ENCODE measurements at places on chromosomes 1 and 21.

DNA sequence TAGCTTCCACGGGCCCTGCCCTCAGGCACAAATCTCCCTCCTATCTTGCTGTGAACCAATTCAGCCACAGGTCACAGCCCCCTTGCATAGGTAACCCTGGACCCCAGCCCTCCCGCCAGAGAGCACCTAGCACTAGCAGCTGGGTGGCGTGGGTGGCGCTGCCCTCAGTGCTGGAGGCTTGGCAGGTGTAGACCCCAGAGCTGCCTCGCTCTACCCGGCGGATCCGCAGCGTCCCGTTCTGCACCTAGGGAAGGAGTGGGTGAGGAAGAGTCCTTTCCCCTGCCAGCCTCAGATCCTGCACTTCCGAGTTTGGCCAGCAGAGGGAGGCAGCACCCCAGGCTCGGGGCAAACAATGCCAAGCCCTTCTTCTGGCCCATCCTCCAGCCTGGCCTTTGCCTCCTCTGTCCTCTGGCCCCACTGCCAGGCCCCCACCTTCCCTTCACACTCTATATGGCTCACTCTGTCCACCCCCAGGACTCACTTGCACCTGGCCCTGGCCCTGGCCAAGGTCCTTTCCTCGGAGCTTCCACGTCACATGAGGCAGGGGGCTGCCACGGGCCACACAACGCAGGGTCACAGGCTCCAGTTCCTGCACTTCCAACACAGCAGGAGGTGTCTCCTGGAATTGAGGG, 9.0 kb downstream of the IGSF9 start:
- DNase-seq = peak; percentile 65

DNA sequence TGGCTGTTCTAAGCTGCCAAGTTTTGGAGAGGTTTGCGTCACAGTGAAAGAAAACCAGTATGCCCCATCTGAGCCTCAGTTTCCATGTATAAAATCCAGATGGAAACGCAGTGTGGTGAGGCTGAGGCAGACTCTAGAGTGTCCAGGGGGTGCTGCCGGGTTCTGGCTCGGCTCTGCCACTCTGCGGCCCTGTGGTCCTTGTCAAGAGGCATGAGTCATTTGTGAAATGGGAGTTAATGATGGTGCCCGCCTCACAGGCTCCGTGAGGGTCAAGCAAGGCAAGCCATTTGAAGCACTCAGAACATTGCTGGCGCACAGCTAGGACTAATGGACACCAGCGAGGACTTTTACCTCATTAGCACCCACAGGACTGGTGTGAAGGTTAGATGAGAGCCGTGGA, 214.3 kb downstream of the PTPRU start:
- no peak for DNase-seq

GRCh38 chr1:160410406-160411005, 10.1 kb downstream of the VANGL2 start:
- no peak for DNase-seq

- DNase-seq = no peak
Observed at GRCh38 chr1:240611228-240611618, 732 bp downstream of the GREM2 start.

DNA sequence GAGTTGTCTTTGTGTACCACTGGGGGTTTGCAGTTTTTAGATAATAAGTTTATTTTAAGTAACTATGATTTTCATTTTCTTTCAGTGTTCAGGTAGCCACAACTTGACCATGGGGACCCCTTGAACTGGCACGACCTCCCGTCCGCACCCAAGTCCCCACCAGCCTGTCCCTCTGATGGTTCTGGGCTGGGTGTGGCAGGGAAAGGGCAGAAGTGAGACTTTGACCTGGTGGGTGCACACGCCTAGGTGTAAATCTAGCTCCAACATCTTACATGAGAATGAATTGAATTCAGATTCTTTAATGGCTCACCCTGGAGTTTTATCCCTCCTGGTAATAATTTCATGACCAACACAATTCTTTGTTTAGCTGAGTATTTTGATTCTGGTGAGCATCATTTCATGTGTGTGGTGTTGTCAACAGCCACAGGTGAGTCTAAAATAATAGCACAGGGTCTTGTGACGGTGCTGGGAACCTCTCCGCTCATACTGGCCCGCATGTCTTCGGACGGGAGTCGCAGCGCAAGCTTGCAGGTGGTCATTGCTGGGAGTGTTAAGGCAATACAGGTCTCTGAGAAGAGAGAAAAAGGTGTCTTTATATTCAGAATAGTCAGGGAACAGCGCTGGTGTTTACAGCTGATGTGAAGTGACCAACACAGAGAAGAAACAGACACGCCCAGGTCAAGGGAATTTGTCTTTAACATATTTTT, 50.8 kb upstream of the POFUT2 start:
- no peak for DNase-seq

DNA sequence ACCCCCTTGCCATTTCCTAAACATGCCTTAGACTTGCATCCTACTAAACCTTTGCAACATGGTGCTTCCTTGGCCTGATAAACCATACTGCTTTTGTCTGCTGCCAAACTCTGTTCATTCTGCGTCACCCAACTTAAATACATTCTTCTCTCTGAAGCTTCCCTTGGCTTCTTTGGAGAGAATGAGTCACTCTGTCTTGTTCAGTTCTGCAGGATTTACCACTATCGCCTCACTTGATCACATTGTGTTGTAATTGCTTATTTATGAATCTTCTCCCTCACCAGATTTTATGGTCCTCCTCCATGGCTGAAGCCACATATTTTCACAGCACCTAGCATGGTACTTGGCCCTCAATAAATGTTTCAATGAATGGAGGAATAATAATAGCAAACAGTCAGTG, 21.7 kb upstream of the TUT4 start:
- DNase-seq = no peak

- no peak for DNase-seq
Observed at GRCh38 chr1:150973836-150974579, 627 bp downstream of the CERS2 start.

DNA sequence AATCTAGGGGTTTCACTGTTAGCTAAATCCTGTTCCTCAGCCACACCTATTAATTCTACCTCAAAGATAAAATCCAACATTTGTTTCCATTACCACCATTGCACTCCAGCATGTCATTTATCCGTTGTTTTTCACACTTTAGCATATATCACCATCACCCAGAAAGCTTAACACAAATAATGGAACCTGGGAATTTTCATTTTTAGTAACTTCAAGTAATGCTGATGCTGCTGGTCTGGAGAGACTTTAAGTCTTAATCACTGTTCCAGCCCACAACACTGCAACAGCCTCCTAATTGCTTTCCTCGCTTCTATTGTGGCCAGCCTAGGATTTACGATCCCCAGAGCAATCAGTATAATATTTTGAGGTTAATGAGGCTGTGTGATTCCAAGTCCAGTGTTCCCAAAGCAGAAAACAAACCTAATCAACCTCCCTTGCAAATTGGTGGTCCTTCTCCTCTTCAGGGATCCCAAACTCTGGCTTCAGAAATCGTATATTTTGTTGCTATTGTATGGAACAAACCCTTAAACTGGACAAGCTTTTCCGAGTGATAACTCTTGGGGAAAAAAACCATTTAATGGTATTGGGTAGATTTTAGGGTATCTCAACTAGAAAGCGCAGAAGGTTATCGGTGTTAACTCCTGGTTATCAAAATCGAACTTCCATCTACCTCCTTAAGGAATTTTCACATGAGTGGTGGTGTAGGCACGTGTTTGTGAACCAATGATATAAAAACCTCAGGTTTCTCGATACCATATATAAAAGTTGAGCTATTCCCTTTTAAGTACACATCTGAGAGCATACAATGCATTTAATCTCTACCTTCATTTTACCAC, 50.0 kb upstream of the BOLA1 start:
- no peak for DNase-seq

DNA sequence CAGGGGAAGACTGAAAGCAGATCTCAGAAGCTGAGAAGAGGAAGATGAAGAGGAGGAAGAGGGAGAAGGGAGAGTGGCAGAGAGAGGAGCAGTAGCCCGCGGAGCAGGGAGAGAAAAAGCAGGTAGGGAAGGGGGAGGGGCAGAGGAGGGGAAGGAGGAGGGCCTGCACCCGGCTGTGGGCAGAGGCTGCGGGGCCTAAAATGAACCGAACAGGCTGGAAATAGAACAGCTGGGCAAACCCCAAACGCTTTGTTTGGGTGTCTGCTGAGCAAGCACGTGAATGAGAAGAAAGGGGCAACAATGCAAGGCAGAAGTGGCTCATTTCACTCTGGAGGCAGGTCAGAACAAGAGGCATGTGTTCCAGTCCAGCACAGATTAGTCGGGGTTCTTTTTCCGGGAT, 33.5 kb downstream of the KCNC4 start:
- no peak for DNase-seq

GRCh38 chr1:39564340-39564739, 12.2 kb downstream of the PABPC4 start:
- no peak for DNase-seq

DNA sequence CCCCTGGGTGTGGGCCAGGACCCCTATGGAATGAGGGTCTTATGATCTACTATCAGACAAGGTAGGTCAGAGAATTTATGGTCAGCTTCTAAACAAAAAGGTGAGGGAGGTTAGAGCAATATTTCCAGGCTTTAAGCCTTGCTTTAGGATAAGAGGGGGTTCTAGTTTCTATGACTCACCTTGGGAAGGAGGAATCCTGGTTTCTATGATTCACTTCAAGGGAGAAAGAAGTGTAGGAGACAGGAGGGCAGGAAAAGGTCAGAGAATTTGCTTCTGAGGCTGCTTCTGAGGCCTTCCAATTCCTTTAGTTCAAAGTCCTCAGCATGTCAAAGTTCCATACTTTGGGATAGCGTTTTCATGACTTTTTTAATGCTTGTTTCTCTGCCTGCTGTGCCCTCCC, 35.2 kb downstream of the RGL1 start:
- no peak for DNase-seq

DNA sequence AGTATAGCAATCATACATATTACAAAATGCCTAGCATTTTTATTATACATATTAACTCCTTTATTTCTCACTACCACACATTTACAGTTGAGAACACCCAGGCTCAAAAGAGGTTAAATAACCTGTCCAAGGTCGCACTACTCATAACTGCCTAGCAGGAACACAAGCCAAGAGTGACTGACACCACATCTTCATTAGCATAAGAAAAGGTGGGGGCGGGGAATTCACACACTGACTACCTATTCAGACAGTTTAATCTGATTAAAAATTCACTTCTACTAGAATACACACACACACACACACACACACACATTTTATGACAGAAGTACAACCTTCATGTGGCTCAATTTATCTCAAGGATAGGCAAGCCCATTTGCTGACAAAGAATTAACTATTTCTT, 77.8 kb upstream of the CACHD1 start:
- no peak for DNase-seq

DNA sequence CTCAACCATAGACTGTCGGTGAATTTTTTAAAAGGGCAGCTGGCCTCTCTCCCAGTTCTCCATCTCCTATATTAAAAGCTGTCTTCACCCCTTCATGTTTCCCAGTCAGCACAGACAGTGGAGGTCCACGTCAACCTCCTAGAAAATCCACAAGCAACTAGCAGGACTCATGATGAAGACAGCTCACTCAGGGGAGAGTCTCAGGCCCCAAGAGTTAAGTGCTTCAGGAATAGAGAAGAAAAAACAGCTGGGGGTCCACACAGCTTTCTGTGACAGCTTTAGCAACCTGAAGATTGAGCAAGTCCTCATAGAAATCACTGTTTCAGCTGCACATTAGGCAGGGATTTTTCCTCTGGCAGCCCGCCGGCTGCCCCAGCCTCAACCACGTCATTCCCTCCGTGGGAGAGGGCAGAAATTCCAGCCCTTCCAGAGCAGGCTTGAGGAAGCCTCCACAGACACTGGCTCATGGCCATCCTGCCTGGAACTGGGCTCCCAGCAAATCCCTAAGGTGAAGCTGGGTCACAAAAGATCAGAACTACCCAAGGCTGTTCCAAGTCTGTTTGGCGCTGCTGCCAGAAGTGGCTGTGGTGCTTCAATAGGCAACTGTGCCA, 15.2 kb downstream of the GPR161 start:
- no peak for DNase-seq

- no peak for DNase-seq
Observed at GRCh38 chr1:119449971-119450370, 35.0 kb downstream of the HSD3B2 start.

GRCh38 chr1:178802873-178803272, 68.0 kb downstream of the ANGPTL1 start:
- DNase-seq = no peak

DNA sequence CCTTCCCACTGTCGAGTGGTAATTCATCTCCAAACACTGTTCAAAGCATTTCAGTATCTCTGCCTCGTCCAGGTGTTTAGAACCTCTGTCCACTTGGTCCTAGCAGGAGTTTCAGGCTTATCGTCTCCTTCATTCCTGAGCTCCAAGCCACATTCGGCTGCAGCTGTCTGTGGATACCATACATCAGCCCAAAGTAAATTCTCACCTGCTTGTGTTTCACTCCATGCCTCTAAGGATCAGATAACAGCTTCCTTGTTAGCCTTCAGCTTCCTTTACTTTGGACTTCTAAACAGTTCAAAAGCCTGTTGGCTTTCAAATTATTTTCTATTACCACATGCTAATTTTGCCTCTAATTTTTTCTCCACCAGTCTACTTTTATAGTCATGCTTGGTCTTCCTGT, 219.0 kb upstream of the L1TD1 start:
- DNase-seq = no peak

GRCh38 chr1:53378932-53379661, 51.2 kb upstream of the LRP8 start:
- no peak for DNase-seq

- DNase-seq = no peak
Observed at GRCh38 chr1:187566354-187566753, 737.6 kb downstream of the PLA2G4A start.

GRCh38 chr1:20439282-20439681, 46.7 kb downstream of the CAMK2N1 start:
- no peak for DNase-seq

DNA sequence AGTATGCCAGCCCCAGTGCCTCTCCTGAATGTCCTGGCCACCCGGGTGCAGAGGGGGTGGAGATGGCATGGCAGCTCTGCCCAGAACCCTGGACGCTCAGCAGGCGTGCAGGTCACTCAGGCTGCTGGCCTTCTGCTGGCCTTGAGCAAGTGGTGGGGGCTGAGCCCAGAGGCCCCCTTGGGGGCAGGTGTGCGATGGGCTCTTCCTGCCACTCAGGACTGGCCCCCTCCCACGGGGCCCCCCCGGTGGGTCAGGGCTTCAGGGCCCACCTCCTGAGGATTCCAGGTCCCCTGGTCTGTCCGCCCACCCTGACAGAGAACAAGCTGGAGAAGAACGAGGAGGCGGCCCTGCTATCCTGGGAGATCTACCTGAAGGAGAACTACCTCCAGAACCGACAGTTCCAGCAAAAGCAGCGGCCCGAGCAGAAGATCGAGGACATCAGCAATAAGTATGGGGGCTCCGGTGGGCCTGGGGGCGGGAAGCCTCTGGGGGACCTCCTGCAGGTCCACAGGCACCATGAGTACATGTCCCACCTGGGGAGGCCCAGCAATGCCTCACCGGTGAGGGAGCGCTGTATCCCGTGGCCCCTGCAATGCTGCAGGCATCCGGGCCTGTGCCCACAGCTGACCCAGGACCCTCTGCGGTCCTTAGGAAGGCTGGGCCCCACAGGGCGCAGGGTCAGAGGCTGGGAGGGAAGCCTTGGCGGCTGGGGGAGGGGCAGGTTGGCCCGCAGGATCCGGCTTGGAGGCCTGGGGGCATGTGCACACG, 37.0 kb upstream of the LRRC3 start:
- no peak for DNase-seq

- peak; percentile 51 for DNase-seq
Observed at GRCh38 chr1:172449585-172450523, 6.0 kb upstream of the PIGC start.

GRCh38 chr1:98981917-98982513, 22.6 kb downstream of the PLPPR5 start:
- no peak for DNase-seq

GRCh38 chr1:63969441-63969901, 195.7 kb downstream of the ROR1 start:
- DNase-seq = no peak
